ENCODE measurements at places on chromosomes 11 and 22. TPM values are rescaled to one million over a fixed set of nuclear protein-coding genes. Genes with fewer than 3 reads are reported as not detected.

DNA sequence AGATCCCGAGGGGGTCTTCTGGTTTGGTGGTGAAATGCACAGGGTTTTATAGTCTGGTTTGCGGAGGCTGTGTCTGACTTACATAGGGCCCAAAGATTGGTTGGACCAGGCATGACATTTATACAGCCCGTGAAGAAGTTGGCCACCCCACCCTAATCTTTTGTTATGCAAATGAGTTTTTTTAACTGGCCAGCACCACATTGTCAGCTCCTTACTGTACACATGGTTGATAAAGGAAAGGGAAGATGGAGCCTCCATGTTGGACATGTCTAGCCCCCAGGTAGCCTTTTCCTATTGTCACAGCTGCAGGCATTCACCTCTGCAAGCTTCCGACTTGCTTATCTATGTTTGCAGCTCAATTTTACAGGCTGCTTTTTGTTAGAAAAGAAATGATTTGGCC is 70.1 kb downstream of the WT1 start:
- no peak for DNase-seq

DNA sequence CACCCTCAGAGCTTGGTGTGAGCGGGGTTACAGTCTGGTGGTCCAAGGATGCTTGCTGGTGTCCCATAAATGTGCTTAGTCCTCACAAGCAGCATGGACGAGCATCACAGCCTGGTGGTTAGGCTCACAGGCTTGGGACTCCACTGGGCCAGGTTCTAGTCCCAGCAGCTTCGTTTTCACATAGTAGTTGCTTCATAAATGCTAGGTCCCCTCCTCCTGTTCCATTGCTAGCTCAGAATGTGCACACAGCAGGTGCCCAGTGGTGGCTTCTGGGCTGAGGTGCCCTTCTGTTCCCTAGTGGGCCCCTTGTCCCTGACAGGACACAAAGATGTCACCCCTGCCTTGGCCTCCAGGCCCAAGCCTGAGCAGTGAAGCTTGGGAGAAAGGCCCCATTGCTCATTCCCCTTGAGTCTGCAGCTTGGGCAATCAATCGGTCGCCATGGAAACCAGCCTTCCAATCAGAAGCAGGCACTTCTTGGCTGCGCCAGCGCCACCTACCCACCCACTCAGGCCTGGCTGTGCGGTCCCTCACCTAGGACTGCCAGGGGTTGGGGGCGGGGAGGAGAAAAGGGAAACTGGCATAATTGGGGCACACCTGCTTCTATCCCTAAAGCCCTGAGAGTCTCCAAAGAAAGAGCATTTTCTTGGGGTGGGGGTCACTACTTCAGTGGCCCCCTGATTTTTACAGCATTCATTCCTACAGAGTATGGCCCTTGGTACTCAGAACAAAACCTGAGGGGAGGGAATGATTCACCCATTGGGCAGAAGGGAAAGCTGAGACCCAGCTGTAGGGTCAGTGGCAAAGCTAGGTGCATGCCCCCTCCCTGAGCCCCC is 48.1 kb downstream of the CYTH4 start:
- peak; percentile 32 for DNase-seq

GRCh38 chr11:65880844-65881421 is 1.3 kb downstream of the CTSW start:
- DNase-seq: no peak

GRCh38 chr11:61403658-61404057 is 11.3 kb downstream of the TMEM216 start:
- DNase-seq: no peak

- DNase-seq: peak; percentile 75
Measured at GRCh38 chr11:62689421-62690183, at the start of gene LRRN4CL. LRRN4CL (minus strand) TSS chr11:62689530; CDS start chr11:62688508, 1,022 bp downstream.

GRCh38 chr11:22192642-22193347 is at the start of gene ANO5:
ANO5 (plus strand) TSS chr11:22193085; CDS start chr11:22193493, 408 bp downstream.
- peak; percentile 74 for DNase-seq

GRCh38 chr11:1727861-1728260 is 22.5 kb downstream of the IFITM10 start:
- no peak for DNase-seq

DNA sequence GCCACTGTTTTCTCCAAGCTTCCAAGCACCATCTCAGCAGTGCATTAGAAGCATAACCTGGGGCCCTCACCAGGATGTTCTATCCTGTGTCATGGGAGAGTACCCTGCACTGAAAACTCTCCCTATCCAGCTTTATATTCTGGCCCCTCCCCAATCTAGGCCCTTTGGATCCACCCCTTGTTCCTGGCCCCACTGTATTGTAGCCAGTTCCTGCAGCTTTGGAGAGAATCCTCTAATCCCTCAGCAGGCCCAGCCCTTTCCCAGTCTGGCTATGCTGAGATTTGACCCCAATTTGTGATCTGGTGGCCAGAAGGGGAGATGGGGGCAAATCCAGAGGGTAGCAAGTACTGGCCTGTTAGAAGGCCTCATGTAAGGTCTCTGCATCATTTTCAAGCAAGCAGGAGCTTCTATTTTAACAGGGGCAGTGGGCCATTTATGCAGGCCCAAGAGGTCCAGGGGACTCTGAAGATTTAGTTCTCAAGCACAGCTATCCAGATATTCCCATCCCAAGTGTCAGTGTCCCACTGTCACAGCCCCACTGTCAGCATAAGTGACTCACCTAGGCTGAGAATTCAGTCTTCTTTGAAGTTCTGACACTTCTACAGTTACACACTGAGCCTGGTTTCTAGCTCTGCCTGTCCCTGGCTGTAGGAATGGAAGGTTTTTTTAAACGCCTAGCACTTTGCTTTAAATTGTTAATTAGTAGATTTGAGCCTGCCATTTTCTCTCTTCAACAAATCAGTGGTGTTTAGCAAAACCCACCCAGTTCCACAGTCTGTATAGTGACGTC is 589.5 kb upstream of the CADM1 start:
- no peak for DNase-seq

DNA sequence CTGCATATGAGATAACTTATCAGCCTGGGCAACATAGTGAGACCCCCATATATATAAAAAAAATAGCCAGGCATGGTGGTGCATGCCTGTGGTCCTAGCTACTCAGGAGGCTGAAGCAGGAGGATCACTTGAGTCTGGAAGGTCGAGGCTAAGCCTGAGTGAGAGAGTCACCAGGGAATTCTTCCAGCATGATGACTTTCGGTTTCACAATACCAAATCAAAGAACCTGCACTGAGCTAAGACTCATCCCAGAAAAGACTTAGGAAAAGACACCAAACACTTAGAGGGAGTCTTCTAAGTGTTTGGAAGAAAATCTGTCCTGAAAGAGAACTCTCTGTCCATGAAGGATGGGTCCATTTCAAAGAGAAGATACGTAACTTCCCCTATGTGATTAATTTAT is 12.7 kb downstream of the STK33 start:
- no peak for DNase-seq

GRCh38 chr22:44743804-44744211 is 8.6 kb upstream of the ARHGAP8 start:
- DNase-seq: no peak

GRCh38 chr22:37559901-37560607 is at the start of gene CDC42EP1:
CDC42EP1 (plus strand) TSS chr22:37560480; CDS start chr22:37566350, 5,870 bp downstream.
- peak; percentile 60 for DNase-seq

Gene APOA5
- total RNA-seq: 0.24 TPM

Gene IFITM5
- not detected for total RNA-seq

Gene ABCG4
- 5.4 TPM for total RNA-seq

Measured in testis (tissue), 5 donors.